Breast epithelium (tissue), 4 donors: ENCODE measurements at places on chromosomes 7 and 10. TPM values are rescaled to one million over a fixed set of nuclear protein-coding genes. Genes with fewer than 3 reads are reported as not detected.
A peak's percentile ranks its signal among the peaks of the same experiment; 100 is the strongest.

Gene CHST15
- 19.0 TPM for total RNA-seq

Gene PRXL2A
- total RNA-seq = 82.3 TPM

Gene HABP2
- 0.66 TPM for total RNA-seq

Gene TAS2R5
- 2.4 TPM for total RNA-seq

Gene STOX1
- 8.8 TPM for total RNA-seq

Gene C10orf143
- total RNA-seq = 2.9 TPM

Gene CLRN3
- not detected for total RNA-seq

Gene PDK4
- 507 TPM for total RNA-seq

- no peaks in the 10 kb centered on the region for H3K4me1 ChIP-seq
- H3K27me3 ChIP-seq = no peaks in the 10 kb centered on the region
- DNase-seq = no peak
- no peak overlapping the region for H3K4me3 ChIP-seq
These were observed 66.7 kb downstream of the CCDC3 start for GRCh38 chr10:12934777-12935176.

DNA sequence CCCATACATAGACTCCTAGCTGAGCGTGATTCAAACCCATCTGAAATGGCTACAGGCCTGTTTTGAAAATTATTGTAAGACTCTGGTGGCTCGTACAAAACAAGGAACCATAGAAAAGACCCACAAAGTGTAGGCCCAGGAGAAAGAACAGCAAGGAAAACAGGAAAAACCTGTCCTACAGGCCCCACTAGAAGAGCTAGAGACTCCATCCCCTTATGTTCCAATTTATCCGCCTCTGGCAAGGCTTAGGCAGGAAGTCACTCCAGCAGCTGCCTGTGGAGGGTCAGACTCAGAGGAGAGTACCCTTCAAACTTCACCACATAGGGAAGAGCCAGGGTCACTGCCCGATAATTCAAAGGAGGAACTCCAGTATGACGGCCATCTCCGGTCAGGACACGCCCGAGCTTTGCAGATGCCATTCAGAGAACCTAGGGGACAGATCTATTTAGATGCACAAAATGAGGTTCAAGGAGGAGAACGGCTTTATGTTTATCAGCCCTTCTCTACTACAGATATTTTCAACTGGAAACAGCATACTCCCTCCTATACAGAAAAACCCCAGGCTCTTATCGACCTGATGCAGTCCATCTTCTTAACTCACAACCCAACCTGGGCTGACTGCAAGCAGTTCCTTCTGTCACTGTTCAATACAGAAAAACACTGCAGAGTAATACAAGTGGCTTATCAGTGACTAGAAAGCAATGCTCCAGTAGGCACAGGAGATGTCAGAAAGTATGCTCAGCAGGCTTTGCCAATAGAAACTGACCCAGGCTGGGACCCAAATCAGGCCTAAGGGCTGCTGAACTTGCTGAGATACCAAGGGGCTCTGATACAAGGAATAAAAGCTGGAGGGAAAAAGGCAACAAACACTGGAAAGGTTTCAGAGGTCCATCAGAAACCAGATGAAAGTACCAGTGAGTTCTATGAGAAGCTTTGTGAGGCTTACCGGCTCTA is 8.6 kb upstream of the ZNF33B start:
- H3K4me3 ChIP-seq = no peak overlapping the region
- no peaks in the 10 kb centered on the region for H3K4me1 ChIP-seq
- no peak for DNase-seq
- H3K27me3 ChIP-seq = no peaks in the 10 kb centered on the region
- H3K36me3 ChIP-seq = no peaks in the 10 kb centered on the region

DNA sequence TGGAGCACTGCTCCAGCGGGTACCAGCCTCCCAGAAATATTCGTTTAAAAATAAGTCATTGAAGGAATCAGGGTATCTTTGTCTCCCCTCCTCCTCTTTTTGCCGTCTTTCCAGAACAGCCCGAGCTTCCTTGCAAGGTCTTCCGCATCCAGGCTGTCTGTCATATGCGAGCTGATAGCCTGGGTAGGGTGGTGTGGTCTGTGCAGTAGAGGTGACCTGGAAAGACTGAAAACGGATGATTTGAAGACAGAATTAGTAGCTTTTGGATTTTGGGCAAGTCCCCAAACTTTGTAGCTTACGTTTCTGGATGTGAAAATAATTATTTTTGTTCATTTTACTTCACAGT is 480 bp downstream of the VPS50 start:
- no peaks in the 10 kb centered on the region for H3K36me3 ChIP-seq
- H3K4me1 ChIP-seq = no peaks in the 10 kb centered on the region
- H3K27me3 ChIP-seq = no peaks in the 10 kb centered on the region
- H3K27ac ChIP-seq = peak overlapping the region; percentile 83
- H3K4me3 ChIP-seq = peak overlapping the region; percentile 71

- H3K27me3 ChIP-seq = no peaks in the 10 kb centered on the region
- H3K4me1 ChIP-seq = no peaks in the 10 kb centered on the region
- H3K36me3 ChIP-seq = no peaks in the 10 kb centered on the region
- no peak for DNase-seq
- no peak overlapping the region for H3K27ac ChIP-seq
These were observed 63.4 kb upstream of the LRRC4 start for GRCh38 chr7:128094686-128095085.

GRCh38 chr7:122380992-122381391 is 76.4 kb upstream of the FEZF1 start:
- no peaks in the 10 kb centered on the region for H3K4me1 ChIP-seq
- no peak overlapping the region for H3K27ac ChIP-seq
- no peaks in the 10 kb centered on the region for H3K27me3 ChIP-seq
- DNase-seq = no peak
- no peak overlapping the region for H3K4me3 ChIP-seq

GRCh38 chr7:134355927-134356326 is 39.2 kb upstream of the SLC35B4 start:
- H3K27ac ChIP-seq = peak overlapping the region; percentile 56
- no peaks in the 10 kb centered on the region for H3K27me3 ChIP-seq
- H3K4me3 ChIP-seq = no peak overlapping the region
- DNase-seq = peak; percentile 55
- no peaks in the 10 kb centered on the region for H3K36me3 ChIP-seq

GRCh38 chr10:89505640-89506275 is 29.6 kb downstream of the SLC16A12 start:
- no peaks in the 10 kb centered on the region for H3K36me3 ChIP-seq
- H3K4me1 ChIP-seq = no peaks in the 10 kb centered on the region
- no peak overlapping the region for H3K4me3 ChIP-seq
- no peaks in the 10 kb centered on the region for H3K27me3 ChIP-seq

DNA sequence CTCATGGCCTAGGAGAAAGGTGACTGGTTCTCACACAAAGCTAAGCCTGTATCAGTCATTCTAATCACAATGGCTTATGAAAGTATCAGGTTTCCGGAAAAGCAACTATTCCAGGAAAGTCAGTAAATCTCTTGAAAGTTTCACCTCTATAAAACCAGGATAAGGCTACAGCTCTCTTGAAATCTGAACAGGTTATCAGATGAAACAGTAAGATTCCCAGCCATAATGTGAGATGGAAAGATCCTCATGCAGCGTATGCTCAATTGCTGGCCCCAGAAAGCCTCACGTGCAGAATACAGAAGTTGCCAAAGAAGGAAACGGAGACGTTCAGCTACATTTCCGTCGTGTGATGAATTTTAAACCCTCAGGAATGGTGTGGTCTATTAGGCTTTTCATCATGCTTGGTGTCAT is 90.0 kb downstream of the PFKFB3 start:
- no peaks in the 10 kb centered on the region for H3K27me3 ChIP-seq
- H3K36me3 ChIP-seq = no peaks in the 10 kb centered on the region
- H3K4me3 ChIP-seq = no peak overlapping the region
- H3K4me1 ChIP-seq = no peaks in the 10 kb centered on the region

GRCh38 chr10:104478380-104478779 is 124.7 kb downstream of the CFAP58 start:
- no peaks in the 10 kb centered on the region for H3K27me3 ChIP-seq
- H3K4me1 ChIP-seq = no peaks in the 10 kb centered on the region
- no peak overlapping the region for H3K27ac ChIP-seq
- DNase-seq = no peak
- H3K36me3 ChIP-seq = no peaks in the 10 kb centered on the region

- no peaks in the 10 kb centered on the region for H3K27me3 ChIP-seq
- no peak for DNase-seq
- H3K36me3 ChIP-seq = no peaks in the 10 kb centered on the region
- no peak overlapping the region for H3K4me3 ChIP-seq
- peak overlapping the region; percentile 61 for H3K27ac ChIP-seq
These were observed 51.4 kb upstream of the PFKFB3 start for GRCh38 chr10:6151087-6151977.

GRCh38 chr7:149217570-149217969 is 21.9 kb upstream of the ZNF212 start:
- no peaks in the 10 kb centered on the region for H3K4me1 ChIP-seq
- no peak overlapping the region for H3K4me3 ChIP-seq
- H3K27ac ChIP-seq = no peak overlapping the region
- peaks cover 14% of the 10 kb centered on the region for H3K36me3 ChIP-seq
- DNase-seq = no peak
